H7 (cell line): ENCODE measurements at places on chromosomes 4 and X. TPM values are rescaled to one million over a fixed set of nuclear protein-coding genes. Genes with fewer than 3 reads are reported as not detected.
A peak's percentile ranks its signal among the peaks of the same experiment; 100 is the strongest.

DNA sequence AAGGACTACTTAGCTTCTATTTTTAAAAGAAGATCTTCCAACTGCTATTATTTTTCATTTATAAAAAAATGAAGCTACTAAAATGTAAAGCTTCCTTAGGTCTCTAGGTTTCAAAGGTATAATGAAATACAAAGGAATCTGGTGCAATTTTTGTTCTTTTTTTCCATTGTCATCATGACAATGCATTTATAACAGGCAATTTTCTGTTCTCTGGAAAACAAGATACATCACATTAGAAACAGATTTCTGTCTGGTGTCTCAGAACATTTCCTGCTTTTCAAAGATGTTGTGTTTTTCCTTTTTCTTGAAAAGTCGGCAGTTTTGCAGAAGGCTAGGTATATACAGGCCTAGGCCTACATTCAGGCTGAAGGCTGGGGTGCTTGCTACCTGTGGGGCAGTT is 63.6 kb upstream of the ATP8A1 start:
- no peak for DNase-seq

DNA sequence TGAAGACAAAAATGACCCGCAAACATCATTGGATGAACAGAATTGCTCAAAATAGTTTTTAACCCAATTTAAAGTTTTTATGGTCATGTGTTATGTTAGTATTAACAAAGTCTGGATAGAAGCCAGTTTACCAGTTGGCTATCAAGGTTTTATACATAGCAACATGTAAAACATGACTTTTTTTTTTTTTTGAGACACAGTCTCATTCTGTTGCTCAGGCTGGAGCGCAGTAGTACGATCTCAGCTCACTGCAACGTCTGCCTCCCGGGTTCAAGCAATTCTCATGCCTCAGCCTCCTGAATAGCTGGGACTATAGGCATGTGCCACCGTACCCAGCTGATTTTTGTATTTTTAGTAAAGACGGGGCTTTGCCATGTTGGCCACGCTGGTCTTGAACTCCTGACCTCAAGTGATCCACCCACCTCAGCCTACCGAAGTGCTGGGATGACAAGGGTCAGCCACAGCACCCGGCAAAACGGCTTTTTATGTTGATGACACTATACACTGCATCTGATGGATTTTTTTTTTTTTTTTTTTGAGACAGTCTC is 3.4 kb downstream of the SAT1 start:
- no peak for DNase-seq

Gene CCDC158
- total RNA-seq = not detected in 2 replicates

DNA sequence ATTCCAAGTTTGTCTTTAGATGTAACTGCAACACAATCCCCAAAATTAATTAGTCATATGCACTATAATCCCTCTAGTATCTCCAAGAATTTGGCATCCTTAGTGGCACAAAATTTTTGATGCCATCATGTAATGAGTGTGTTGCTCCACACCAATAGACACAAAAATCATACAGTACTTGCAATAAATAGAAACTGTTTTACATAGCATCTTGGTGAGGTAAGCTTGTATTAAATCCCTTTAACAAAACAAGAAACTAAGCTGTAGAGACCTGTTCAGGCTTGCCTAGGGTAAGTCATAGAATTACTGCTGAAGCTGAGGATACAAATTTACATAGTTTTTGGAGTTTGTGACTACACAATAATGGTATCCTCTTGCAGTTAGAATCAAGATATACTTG is 64.5 kb upstream of the PRSS12 start:
- DNase-seq = no peak

DNA sequence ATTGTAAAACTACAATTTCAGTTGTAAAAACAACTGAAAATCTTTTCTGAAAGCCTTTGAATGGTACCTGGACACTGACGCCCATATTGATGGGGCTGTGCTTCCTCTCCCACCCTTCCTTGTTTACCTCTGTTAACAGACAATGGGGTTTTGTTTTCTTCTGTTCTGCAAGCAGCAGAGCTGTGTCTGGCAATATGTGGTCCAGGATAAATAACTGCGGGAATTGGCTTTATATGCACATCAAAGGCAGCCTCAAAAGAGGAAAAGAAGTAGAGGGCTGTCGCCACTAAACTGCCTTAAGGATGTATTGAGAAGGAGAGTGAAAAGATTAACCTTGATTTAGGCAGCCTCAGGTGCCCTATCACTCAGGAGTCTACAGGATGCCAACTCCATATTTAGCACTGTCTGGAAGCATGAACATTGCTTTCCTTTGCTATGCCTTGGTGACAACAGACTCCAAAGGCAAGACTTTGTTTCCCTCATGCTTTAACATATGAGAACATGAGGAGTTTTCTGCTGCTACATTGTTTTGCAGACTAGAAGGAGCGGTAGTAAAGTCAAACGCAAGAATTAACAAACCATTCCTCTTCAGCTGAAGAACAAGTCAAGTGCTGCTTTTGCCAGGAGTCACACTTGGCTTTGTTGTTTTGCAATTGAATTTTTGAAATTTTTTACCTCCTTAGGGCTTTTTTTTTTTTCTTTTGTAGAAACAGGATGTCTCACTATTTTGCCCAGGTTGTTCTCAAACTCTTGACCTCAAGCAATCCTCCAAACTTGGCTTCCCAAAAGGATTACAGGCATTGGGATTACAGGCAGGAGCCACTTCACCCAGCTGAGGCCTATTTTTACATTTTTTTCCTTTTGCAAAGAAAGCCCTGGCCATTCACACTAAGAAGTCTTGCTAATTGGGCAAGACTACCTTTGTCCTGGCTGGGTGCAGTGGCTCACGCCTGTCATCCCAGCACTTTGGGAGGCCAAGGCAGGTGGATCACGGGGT is 3.0 kb downstream of the IL21 start:
- DNase-seq = no peak

Gene OTUD6A
- total RNA-seq = not detected in 2 replicates

Gene PNMA6F
- not detected in 2 replicates for total RNA-seq

- no peak for DNase-seq
These were observed 153.7 kb downstream of the APBB2 start for GRCh38 chr4:41060352-41061334.

DNA sequence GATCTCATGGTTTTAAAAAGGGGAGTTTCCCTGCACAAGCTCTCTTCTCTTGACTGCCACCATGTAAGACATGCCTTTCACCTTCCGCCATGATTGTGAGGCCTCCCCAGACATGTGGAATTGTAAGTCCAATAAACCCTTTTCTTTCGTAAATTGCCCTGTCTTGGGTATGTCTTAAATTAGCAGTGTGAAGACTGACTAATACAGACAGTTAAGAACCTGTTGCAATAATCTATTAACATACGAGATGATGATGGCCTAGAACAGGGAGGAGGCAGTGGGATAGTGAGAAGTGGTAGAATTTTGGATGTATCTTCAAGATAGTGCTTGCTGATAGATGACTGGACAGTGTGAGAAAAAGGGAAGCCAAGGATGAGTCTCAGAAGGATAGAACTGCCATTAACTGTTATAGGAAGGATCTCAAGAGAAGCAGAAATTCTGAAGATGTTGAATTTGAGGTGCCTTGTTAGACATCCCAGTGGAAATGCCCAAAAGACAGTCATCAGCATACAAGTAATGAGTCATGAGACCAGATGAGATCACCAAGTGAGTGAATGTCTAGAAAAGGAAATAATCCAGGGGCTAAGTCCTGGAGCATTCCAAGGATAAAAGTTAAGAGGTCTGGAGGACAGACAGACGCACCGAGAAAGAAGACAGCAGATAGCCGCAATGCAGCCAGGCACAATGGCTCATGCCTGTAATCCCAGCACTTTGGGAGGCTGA is 38.8 kb upstream of the UGDH start:
- DNase-seq = no peak

Gene SOWAHD
- 1.8 and 3.2 TPM in 2 replicates for total RNA-seq

GRCh38 chrX:13283950-13284546 is 35.8 kb downstream of the ATXN3L start:
- DNase-seq = peak; percentile 51

- DNase-seq = no peak
These were observed 1999.1 kb upstream of the ADGRL3 start for GRCh38 chr4:59200992-59201391.

Gene NMU
- total RNA-seq = 52.5 and 63.5 TPM in 2 replicates

- DNase-seq = no peak
These were observed 83.0 kb downstream of the MAMLD1 start for GRCh38 chrX:150446151-150446550.

DNA sequence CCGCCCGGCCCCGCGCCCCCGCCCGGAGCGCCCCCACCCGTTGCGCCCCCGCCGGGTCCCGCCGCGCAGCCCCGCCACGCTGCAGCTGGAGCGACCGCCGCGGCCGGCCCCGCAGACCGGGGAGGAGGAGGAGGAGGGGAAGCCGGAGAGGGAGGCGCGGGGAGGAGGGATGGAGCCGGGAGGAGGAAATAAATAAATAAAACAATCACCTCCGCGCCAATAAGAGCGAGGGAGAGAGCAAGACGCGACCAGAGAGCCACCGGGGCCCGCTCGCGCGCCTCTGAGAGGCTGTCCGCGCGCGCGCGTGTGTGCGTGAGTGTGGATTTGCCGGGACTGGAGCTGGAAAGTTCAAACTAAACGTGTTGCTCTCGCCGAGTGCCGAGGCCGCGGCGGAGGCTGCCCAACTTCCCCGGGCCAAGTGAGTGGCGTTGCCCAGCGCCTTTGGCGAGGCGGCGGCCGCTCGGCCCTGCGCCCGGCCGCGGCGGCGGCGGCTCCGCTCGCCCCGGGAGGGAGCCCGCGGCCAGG is 2184.4 kb upstream of the TENM3 start:
- DNase-seq = peak; percentile 82

Gene KDM6A
- total RNA-seq = 32.7 and 45.2 TPM in 2 replicates

DNA sequence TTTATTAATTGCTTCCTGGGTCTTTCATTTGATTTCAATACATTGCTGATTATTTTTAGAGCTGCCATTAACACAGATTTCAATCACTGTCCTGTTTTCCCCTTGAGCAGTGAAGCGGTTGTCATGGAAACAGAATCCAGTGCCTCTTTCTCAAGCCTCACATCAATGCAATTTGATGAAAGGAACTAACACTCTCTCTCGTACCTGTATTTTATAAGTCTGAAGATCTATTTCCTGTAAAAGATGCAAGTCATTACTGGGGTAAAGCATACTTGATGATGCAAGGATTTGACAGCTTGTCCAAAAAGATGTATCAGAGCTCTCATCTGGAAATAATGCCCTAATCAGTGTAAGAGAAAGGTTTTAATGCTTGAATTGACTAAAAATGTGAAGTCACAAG is 17.9 kb upstream of the GASK1B start:
- DNase-seq = no peak

Gene SLC9A7
- 31.1 and 38.6 TPM in 2 replicates for total RNA-seq

Gene NDST3
- 0.07 and 0.11 TPM in 2 replicates for total RNA-seq

Gene RIBC1
- total RNA-seq = 0.69 and 2.0 TPM in 2 replicates

DNA sequence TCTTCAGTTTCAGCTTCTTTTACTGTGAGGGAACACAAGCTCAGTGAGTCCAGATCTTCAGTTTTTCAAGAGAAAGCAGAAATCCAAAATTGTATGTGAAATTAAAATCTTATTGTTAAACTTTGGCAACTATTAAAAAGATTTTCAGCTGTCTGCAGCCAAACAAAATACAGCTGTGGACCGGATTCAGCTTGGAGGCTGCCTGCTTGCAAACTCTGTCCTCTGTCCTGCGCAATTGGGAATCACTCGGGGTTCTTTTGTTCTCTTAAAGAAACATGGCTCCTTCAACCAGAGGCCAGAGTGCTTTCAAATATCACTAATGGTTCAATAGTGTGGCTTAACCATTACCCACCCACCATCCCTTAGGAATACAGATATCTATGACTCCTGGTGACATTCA is 201.2 kb downstream of the CHIC2 start:
- no peak for DNase-seq
